Activated naive CD4-positive, alpha-beta T cell treated with anti-CD3 and anti-CD28 coated beads, Interleukin-2, amount 50 U/mL, for 72 hours (primary cell): ENCODE measurements at places on chromosomes 13 and 19.

- DNase-seq = no peak
Measured at GRCh38 chr13:79767126-79767525, 286.2 kb downstream of the NDFIP2 start.

DNA sequence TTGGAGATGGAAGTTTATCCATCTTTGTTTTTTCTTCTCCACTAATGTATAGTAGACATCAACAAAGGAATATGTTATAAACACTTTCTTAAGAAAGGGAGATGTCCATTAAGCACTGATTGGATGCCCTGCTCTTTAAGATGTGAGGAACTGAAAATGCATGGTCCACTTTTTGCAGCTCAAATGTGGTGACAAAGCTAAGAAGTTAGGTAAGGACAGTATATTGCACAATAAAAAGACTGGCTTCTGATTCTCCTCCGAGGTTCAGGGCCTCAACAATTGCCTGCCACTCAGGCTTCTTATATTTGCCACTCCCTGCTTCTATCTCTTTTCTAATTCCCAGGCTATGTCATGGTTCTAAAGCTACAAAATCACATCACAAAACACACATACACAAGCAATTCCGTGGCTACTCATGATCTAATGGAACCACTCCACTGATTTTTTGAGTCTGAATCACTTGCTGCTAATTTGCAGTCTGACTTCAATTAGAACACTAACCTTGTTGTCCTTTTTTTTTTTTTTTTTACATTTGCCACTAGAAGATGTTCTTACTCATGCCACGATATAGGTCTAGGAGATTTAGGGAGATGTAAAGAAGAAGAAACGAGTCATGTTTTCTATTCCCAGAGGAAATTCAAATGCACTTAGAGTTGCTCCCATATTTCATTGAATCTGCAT lies 29.6 kb upstream of the TNFSF11 start:
- DNase-seq = no peak

DNA sequence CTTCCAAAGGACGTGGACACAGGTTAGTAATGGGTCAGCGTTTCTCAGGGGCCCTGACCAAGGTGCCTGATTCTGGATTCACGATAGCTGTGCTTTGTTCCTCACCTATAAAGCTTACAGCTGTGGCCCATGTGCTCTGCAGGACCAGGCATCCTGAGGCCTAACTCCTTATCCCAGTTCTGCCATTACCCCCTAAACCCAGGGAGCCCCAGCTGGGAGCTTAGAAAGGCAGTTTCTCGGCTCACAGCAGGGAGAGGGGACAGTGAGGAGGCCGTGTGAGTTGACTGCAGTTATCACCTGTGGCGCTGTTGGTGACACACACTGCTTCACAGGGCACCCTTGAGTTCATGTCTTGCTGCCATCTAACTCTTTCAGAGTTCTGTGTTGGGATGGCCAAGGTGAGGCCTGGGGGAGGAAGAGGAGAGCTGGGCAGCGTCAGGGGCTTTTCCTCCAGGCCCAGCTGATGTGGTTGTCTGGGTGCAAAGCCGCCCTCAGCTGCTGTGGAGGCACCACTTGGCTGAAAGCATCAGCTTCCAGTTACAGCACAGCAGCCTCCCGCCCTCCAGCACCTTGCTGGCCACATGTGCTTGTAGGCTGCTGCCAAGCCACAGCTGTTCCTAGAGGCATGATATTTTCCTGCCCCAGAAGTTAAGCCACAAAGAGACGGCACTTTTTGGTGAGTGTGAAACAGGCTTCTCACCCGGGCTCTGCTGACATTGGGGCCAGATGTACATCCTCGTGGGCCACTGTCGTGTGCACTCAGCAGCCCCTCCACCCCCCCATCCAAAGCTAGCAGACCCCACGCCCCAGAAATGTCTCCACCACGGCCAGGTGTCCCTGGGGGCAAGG lies 99.6 kb upstream of the MCF2L start:
- peak; percentile 39 for DNase-seq

GRCh38 chr13:71320452-71320851 lies 546.6 kb downstream of the DACH1 start:
- DNase-seq = no peak

DNA sequence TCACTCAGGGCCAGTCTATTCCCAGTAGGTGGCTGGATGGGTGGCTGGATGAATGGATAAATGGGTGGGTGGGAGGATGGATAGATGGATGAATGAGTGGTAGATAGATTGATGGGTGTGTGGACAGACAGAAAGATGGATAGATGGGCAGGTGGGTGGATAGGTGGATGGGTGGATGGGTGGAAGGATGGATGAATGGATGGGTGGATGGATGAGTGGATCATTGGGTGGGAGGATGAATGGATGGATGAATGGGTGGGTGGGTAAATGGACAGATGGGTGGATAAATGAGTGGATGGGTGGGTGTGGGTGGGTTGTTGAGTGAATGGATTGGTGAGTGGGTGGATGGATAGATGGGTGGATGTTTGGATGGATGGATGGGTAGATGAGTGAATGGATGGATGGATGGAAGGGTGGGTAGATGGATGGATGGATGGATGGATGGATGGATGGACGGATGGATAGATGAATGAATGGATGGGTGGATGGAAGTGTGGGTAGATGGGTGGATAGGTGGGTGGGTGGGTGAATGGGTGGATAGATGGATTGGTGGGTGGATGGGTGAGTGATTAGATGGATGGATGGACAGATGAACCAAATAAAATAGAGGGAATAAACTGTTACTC lies 27.1 kb upstream of the CCNE1 start:
- DNase-seq = no peak

DNA sequence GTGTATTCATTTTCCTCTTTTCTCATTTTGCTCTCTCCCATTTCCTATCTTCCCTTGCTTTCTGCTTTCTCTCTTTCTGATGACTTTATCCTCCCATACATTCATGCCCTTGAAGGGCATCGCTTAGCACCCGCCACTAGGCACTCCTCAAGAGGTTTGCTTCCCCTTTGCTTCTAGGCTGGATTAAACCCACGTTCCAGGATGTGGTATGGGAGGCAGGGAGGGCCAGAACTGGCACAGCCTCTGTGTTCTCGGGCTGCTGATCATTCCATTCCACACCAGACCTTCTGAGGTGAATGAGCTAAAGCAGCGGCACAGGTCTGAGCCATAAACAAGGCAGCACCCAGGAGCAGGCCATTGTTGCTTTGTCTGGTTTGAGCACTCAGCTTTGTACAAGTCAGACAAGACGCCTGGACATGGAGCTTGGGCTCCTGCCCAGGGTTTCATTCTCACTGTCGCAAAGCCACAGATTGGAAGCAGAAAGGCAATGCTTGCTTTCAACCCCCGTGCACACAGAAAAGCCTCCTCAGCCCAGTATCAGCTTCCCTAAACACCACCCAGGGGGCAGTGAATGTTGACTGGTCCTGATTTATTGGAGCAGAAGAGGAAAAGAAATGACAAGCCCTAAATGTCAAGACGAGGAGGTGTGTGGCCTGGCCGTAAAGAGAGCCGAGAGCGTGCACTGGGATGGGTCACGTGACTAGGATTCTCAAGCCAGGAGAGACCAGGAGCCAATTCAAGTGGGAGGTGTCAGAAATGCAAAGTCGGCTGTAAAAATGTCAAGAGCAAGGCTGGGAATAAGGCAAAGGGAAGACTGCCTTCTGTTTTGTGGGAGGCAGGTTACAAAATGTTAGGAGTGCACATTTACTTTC lies 218.0 kb upstream of the SERP2 start:
- DNase-seq = no peak

GRCh38 chr19:56348289-56348877 lies 33.7 kb upstream of the ZSCAN5A start:
- no peak for DNase-seq

DNA sequence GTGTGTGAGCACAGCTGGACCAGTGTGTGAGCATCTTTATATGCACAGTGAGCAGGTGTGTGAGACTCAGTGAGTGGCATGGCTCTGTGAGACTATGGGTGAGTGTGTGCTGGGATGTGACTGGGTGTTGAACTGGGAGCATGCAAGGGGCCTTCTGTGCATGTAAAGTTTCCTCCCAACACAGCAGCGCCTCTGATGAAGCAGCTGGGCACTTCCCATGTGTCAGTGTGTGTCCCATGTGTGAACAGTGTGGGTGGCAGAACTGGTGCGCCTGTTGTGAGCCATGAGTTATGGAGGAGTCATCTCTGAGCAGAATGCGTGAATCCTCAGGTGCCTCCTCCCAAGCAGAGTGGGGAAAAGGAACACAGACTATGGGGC lies 24.1 kb downstream of the LGALS16 start:
- peak; percentile 59 for DNase-seq

- no peak for DNase-seq
Measured at GRCh38 chr19:38830039-38830733, 1.4 kb downstream of the ECH1 start.

DNA sequence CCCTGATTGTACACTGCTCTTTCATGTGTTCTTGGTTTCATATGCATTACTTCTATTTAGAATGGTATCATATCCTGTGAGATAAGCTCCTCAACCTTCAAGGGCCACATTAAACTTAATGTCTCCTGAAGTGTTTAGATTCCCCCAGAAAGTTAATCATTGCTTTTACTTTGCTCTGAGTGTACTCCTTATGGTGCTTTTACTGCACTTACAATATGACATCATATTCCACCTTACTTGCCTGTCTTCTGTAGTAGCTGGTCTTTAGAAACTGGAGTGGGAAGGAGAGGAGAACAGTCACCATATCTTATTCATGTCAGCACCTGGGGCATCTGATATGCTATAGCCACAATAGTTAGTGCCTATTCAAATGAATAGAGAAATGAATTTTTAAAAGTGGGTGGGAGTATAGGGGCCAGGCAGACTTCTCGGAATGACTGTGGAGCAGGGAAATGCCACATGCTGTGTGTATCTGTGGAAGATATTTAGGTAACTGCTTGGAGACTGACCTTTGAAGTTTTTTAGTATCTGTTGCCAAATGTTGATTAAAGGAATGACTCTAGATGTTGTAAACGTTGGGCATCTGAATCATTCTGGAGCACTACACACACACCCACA lies 40.2 kb downstream of the SLAIN1 start:
- no peak for DNase-seq

DNA sequence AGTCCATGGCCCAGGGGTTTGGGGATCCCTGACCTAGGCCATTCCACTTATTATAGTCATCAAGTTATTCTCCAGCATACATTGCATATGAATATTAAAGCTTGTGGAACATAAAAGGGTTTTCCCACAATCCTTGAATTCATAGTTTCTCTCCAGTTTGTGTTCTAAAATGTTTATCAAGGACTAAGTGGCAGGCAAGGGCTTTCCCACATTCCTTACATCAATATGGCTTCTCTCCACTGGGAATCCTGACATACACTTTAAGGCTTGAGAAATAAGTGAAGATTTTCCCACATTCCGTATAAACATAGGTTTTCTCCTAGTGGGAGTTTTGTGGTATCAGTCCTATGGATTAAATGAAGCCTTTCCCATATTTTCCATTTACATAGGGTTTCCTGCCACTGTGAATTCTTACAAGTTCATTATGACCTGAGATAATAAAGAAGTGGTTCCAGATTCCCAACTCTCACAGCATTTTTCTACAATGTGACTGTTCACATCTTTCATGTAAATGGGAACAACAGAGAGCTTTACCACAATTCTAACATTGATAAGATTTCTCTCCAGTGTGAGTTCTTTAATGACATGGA lies 14.5 kb downstream of the ZNF426 start:
- no peak for DNase-seq

GRCh38 chr13:59546178-59546577 lies 617.5 kb downstream of the DIAPH3 start:
- no peak for DNase-seq

DNA sequence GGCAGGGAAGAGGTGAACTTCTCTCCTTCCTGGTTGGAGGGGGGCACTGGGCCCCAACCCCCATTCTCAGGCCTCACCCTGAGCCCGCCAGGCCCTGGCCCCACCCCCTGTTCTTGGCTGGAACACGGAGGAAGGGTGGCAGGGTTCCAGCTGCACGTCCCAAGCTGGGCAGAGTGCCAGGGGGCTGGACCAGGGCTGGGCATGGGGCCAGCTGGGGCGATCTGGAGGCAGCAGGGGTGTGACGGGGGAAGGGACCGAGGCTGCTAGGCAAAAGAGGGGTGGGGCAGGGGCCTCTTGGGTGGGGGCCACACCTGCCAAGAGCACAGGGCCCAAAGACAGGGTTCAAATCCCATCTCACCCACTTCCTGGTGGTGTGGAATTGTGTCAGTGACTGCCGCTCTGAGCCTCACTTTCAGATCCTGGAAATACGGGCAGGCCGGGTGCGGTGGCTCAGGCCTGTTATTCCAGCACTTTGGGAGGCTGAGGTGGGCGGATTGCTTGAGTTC lies 2.2 kb downstream of the HIF3A start:
- no peak for DNase-seq

GRCh38 chr19:633786-634639 lies 676 bp upstream of the POLRMT start:
- no peak for DNase-seq

DNA sequence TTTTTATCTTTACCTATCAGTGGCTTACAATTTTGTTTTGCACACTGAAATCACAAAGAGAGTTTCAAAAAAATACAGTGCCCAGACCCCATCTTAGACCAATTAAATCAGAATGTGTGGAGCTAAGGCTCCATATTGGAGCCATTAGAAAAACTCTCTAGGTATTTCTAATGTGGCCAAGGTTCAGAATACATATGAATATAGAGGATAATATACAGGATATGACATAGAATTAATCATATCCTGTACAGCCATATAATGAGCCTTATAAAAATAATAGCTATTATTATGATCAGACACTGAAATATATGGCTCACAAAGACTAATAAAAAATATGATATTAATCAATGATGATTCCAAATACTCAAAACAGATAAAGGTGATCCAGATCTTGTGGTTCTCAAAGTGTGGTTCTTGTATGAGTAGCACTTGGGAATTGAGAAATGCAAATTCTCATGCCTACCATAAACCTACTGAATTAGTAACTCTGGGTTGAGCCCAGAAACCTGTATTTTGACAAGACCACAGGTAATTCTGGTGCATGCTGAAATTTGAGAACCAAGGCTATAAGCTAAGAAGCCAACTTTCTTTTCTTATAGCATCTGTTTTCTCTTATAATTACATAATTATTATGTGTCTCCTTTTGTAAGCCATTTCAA lies 408.0 kb downstream of the DIAPH3 start:
- no peak for DNase-seq

- DNase-seq = peak; percentile 30
Measured at GRCh38 chr13:33016414-33017322, at the start of gene KL. TSS of gene KL (plus strand) at chr13:33016423. CDS start at chr13:33016441, 18 bp downstream.

DNA sequence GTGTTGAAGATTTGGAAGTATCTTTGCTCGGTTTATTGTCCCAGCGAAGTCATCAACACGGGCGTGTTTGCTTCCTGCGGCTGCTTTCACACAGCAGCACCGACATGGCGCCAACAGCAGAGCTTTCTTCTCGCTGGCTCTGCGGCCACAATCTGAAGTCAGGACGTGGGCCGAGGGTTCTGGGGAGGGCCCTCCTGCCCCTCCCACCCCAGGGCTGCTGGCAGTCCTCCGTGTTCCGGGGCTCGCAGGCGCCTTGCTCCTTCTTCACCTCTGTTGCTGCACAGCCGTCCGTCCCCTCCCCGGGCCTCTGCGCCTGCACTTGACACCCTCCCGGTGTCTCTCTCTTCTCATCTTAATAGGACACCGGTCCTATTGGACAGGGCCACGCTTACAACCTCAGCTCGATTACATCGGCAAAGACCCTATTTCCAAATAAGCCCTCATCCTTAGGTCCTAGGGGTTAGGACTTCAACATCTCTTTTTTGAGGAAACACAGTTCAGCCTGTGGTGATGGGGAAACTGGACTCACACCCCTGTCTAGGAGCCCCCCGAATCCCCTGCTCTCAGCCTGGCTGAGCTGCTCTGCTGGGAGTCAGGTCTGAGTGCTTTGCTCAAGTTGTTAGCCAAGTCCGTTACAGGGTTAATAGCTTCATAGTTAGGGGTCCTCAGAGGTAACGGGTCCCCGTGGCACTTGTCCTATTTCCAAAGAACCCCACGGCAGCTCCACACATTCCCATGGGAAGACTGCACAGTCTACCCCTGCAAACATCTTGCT lies 2.7 kb upstream of the TEX29 start:
- DNase-seq = no peak
